ENCODE measurements at places on chromosomes 4 and X. TPM values are rescaled to one million over a fixed set of nuclear protein-coding genes. Genes with fewer than 3 reads are reported as not detected.

The MTMR8 gene
- total RNA-seq: 0.51 TPM

The PRKG2 gene
- 2.3 TPM for total RNA-seq

The ARX gene
- total RNA-seq: 5.3 TPM

The DHRSX gene
- total RNA-seq: 25.6 TPM

The RHOXF2B gene
- not detected for total RNA-seq

The CSTF2 gene
- total RNA-seq: 19.8 TPM

The MEPE gene
- not detected for total RNA-seq

The TSPAN6 gene
- total RNA-seq: 205 TPM

The PLP2 gene
- total RNA-seq: 0.46 TPM

The PTCHD1 gene
- 0.03 TPM for total RNA-seq

The RLIM gene
- total RNA-seq: 39.5 TPM

The CT45A2 gene
- not detected for total RNA-seq

The GC gene
- not detected for total RNA-seq

The DDIT4L gene
- 26.9 TPM for total RNA-seq

The BMP3 gene
- not detected for total RNA-seq

The CNKSR2 gene
- total RNA-seq: 54.5 TPM

The PAGE5 gene
- total RNA-seq: not detected

The DCX gene
- total RNA-seq: 4.8 TPM

The AMTN gene
- total RNA-seq: not detected

The HTR2C gene
- 1.7 TPM for total RNA-seq

DNA sequence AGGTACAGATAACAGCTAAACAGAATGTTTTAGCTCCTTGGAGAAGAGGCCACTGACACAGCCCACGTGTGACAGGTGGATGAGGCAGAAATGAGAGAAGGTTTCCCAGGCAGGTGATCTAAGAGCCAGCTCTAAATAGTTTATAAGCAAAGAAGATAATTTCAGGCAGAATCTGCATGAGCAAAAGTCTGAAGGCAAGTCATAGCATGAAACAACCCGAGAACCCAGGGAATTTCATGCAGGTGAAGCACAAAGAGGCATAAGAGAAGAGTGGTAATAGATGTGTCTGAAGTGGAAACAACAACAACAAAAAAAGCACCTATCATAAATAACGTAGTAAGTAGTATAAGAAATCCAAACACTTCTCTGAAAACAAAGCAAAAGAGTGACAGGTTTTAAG lies 275.8 kb upstream of the CPEB2 start:
- no peak for DNase-seq

DNA sequence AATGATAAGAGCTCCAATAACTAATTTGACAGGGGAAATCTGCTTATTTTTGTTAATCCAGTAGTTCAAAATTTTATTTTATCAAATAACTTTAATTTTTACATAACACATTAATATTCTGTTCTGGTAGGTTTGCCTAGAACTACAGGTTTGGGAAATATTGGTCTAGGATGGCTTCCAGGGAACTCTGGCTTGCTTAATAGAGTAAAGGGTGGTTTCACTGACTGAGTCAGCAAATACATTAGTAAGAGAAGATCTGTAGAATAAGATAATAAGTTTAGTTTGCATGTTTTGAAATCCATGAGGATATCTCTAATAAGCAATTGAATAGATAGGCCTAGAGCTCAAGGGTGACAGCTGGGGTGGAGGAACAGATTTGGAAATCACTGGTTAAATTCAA lies 500.7 kb downstream of the ZNF674 start:
- DNase-seq: no peak

GRCh38 chr4:161926033-161926828 lies 237.6 kb downstream of the FSTL5 start:
- no peak for DNase-seq

DNA sequence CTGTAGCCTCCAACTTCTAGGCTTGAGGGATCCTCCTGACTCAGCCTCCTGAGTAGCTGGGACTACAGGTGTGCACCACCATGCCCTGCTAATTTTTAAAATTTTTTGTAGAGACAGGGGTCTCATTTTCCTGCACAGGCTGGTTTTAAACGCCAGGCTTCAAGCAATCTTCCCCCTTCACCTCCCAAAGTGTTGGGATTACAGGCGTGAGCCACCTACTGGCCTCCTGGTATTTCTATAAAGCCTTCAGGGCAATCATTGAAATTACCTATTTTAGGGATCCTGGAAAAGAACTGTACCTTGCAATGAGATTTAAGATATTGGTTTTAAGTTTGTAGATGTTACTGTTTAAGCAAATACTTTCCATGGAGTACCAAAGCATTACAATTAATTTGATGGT lies 13.5 kb upstream of the PLS3 start:
- peak; percentile 16 for DNase-seq

DNA sequence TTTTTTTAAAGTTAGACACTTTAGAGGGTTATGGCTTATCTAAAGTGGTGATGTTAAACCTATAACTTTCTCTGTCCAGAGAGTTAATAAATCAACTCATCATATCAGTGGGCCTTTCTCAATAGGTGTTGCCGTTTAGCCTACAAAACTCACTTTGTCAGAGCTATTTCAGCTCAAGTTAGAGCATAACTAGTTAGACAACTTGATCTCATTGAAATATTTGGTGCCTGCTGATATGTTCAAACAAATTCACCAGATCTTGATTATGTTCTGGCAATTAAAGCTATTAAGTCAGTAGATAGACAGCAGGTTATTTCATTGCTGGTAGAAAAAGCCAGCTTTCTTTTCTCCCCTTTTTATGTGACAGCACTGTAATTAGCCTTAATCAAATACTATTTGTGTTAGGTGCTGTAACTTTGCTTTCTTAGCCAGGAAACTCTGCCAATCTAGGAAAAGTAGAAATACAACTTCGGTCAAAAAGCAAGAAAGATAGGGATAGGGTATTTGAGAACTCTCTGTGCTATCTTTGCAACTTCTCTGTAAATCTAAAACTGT lies 191.8 kb downstream of the MAML3 start:
- no peak for DNase-seq

- no peak for DNase-seq
Observed at GRCh38 chr4:140071806-140072205, 82.2 kb downstream of the MAML3 start.

GRCh38 chrX:9355739-9356138 lies 109.1 kb upstream of the TBL1X start:
- no peak for DNase-seq

- peak; percentile 47 for DNase-seq
Observed at GRCh38 chr4:87465739-87466366, 43.5 kb downstream of the NUDT9 start.

GRCh38 chr4:147731580-147732517 lies at the start of gene ARHGAP10:
Gene ARHGAP10, plus strand, starts transcription at chr4:147732088. Its CDS starts 214 bp downstream, at chr4:147732302.
- DNase-seq: peak; percentile 84

- peak; percentile 50 for DNase-seq
Observed at GRCh38 chrX:65528705-65529340, 5.8 kb downstream of the LAS1L start.

DNA sequence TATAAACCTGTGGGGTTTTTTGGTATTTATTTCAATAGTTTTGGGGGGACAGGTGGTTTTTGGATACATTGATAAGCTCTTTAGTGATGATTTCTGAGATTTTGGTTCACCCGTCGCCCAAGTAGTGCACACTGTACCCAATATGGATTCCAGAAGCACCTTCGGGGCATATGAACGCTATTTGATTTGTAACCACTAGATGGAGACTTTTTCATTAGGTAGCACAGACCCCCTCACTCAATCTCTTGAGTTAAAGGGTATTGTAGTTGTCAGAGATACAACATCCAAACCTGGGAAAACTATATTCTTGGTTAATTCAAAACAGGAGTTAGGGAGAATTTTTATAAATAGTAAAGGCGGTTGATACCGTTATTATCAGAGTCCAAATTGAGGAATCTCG lies 79.8 kb downstream of the SPANXN3 start:
- peak; percentile 45 for DNase-seq

DNA sequence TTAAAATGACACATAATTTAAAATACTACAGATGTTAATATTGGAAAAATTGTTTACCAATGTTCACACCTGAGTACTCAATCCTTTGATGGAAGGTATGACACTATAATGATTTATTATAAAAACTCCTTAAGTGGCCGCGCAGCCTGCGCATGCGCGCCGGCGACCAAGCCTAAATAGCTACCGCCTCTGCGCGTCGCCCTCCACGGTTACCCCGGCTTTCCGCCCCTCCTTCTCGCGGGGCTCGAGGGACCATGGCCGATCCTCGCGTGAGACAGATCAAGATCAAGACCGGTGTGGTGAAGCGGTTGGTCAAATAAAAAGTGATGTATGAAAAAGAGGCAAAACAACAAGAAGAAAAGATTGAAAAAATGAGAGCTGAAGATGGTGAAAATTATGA lies 170.2 kb downstream of the DMD start:
- DNase-seq: no peak

GRCh38 chrX:107718156-107718621 lies 57.4 kb downstream of the TSC22D3 start:
- DNase-seq: peak; percentile 82

- DNase-seq: no peak
Observed at GRCh38 chrX:68536429-68536828, 37.6 kb downstream of the YIPF6 start.

DNA sequence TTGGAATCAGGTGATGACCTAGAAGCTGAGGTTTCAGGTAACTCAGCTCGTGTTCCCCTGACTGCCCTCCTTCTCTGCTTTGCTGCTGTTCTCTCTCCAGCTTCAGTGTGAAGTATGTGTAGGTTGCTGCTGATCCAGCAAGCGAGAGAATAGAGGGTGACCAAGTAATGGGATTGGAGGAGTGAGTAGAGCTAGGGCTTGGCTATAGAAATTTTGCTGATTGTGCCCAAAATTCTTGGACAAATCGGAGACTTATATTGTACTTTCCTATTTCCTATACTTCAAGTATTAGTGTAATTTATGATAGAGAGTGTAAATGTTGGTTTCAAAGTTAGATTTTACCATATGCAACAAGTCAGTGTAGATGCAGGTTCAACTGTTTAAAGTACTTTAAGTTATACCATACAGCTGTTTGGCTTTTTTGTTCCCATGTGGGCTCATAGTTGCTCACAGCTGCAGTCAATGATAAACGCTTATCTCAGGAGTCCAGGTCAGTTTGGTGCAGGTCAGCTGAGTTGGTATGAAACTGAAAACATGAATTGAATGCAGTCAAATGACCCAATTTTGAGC lies 48.0 kb downstream of the RAPGEF2 start:
- DNase-seq: no peak

DNA sequence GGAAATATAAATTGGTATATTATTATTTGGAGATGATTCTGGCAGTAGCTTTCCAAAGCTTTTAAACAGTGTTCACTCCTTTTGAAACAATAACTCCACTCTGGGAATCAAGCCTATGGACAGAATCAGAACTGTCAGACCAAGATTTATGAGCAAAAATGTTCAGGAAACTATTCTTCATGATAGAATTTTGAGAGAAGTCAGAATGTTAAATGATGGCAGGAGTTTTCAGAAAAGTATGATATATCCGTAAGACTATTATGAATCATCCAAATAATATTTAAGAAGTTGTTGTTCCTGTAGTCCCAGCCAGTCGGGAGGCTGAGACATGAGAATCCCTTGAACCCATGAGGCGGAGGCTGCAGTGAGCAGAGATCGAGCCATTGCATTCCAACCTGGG lies 50.5 kb upstream of the ADGRG2 start:
- DNase-seq: no peak

GRCh38 chr4:185142564-185142911 lies 528 bp upstream of the SLC25A4 start:
- DNase-seq: no peak

DNA sequence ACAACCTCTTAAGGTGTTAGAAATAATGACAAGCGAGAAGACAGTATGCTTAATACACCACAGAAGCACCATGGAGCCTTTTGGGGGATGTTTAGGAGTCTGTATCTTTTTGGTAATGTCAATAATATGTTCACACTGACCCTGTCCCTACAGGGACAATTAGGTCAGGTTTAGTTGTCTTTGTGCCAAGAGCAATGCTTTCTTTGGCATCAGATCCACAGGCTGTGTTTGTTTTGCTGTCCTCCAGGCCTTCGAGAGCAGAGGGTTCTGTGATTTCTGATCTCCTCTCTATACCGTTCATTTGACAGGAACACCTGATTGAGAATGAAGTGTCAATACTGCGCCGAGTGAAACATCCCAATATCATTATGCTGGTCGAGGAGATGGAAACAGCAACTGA lies 153.8 kb downstream of the DCLK2 start:
- DNase-seq: no peak

GRCh38 chr4:38980903-38981676 lies 51.1 kb downstream of the TMEM156 start:
- DNase-seq: no peak

GRCh38 chr4:41041551-41041950 lies 172.8 kb downstream of the APBB2 start:
- no peak for DNase-seq

GRCh38 chr4:102514298-102514964 lies 13.3 kb downstream of the NFKB1 start:
- DNase-seq: no peak

DNA sequence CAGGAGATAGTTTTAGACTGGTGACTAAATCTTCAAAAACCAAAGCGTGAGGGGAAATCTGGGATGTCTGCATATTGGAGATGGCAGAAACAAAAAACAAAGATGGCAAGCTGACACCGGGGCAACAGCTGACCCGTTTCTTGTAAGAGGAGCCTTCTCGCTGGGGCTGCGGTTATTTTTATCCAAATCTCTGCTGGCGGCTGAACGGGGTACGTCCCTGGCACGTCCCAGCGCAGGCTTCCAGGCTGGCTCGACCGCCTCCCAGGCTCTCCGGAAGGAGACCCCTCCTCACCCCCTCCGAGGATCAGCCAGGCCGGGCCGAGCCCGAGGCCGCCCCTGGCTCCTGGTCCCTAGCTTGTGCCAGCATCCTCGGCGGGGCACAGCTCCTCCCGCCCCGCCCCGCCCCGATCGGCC lies 403 bp downstream of the SGCB start:
- peak; percentile 74 for DNase-seq

- peak; percentile 77 for DNase-seq
Observed at GRCh38 chrX:54043541-54044125, 640 bp downstream of the PHF8 start.

- DNase-seq: no peak
Observed at GRCh38 chrX:17474892-17475291, 99.9 kb downstream of the NHS start.

GRCh38 chrX:23887451-23887850 lies 20.3 kb downstream of the APOO start:
- DNase-seq: no peak

DNA sequence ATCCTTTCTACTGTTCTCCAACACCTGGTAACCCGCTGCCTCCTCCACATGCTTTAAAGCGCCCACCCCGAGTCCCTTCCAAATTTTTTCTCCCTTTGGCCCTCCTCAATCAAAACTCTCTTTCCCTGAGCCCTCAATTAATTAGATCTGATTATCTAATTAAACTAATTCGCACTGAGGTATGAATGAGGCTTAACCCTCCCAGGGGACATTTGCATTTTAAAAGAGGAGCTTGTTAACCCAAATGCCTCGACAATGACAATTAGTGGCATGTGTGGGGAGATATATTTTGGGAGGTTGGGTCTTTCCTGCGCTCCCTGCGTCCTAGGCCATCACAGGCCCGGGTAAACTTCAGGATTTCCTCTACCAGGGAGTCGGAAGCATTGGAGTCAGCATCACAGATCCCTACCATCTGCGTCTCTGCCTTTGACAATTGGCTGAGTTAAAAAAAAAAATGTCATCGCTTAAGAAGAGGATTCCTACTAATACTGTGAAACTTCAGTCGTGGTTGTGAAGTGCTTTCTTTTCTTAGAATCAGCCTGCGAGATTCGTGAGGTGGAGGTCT lies 50.6 kb downstream of the TENM3 start:
- peak; percentile 11 for DNase-seq

- DNase-seq: no peak
Observed at GRCh38 chrX:97563531-97564133, 679.9 kb downstream of the RPA4 start.

GRCh38 chr4:78768452-78769180 lies 7.5 kb upstream of the BMP2K start:
- DNase-seq: no peak

GRCh38 chr4:177509226-177509745 lies 67.0 kb upstream of the AGA start:
- no peak for DNase-seq

Data from neural progenitor cell (in vitro differentiated cells).